Glomerular endothelial cell (primary cell): ENCODE measurements at places on chromosomes 3 and 15.

DNA sequence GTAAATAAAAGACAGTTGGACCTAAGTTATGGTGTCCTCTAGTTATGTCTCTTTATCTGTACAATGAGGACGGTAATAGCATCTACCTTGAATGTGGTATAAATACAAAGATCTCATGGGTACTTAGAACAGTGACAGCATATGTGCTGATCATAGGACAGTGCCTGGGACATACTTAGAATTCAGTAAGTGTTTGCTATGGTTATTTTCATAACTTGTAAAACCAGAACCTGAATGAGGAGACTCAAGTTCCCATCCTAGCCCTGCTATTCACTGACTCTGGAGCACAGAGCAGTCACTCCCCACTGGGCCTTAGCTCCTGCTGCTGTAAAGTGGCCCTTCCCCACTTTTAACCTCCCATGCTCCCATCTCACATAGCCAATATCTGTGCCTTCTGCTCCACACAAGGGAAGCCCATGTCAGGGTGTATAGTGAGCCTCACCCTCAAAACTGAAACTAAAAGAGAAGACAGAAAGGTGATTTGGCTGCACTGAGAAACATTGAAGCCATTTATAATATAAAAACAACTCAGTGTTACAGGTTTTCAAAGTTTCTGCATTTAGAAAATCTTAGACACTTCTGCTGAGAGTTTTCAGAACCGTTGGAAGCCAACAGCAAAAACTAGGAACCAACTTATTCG lies 225.4 kb upstream of the UBE2E2 start:
- DNase-seq: no peak

DNA sequence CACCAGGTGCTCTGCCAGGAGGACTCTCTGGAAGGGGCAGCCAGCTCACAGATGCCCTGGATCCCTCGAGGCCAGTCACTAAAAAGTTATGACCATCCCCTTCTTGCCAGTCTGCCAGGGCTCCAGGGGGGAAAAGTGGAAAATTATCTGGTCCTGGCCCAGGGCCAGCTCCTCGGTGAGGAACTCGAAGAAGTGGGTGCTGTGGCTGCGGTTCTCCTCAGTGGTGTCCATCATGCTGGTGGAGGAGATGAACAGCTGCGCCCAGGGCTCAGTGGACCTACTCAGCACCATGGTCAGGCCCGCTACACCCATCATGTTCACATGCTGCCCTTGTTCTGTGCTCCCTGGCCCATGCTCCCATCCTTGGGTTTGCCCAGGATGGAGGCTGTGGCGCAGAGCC lies 19.2 kb downstream of the EXOG start:
- no peak for DNase-seq

DNA sequence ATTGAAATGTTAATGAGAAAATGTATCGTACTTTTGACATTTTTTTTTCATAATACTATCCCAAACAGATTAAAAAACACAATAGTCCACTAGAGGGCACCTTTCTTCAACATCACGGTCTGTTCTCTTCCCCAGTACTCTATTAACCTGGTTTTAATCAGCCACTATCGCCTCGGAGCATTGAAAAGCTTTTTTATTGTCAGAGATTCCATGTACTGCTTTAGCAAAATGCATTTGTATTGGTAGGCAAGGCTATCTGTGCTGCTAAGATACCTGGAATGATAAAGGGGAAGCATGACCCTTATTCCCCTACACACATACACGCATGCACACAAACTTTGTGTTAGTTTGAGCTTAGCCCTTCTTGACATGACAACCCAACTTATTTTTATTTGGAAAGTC lies 160.1 kb upstream of the IL12A start:
- DNase-seq: no peak

- no peak for DNase-seq
Measured at GRCh38 chr3:148861277-148861869, 3.7 kb upstream of the CPA3 start.

DNA sequence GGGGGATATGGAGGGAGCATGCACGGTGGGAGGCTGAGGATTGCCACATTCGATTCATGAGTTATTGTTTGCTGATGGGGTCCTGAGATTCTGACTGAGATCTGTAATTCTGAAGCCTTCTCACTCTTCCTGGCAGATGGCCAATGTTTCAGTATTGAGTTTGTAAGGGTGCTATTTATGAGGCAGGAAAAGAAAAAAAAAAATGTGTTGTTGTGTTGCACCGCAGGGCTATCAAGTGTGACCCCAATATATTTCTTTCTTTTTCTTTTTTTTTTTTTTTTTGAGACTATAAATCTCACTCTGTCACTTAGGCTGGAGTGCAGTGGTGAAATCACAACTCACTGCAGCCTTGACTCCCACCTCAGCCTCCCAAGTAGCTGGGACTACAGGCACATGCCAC lies 3.2 kb upstream of the SENP2 start:
- no peak for DNase-seq

DNA sequence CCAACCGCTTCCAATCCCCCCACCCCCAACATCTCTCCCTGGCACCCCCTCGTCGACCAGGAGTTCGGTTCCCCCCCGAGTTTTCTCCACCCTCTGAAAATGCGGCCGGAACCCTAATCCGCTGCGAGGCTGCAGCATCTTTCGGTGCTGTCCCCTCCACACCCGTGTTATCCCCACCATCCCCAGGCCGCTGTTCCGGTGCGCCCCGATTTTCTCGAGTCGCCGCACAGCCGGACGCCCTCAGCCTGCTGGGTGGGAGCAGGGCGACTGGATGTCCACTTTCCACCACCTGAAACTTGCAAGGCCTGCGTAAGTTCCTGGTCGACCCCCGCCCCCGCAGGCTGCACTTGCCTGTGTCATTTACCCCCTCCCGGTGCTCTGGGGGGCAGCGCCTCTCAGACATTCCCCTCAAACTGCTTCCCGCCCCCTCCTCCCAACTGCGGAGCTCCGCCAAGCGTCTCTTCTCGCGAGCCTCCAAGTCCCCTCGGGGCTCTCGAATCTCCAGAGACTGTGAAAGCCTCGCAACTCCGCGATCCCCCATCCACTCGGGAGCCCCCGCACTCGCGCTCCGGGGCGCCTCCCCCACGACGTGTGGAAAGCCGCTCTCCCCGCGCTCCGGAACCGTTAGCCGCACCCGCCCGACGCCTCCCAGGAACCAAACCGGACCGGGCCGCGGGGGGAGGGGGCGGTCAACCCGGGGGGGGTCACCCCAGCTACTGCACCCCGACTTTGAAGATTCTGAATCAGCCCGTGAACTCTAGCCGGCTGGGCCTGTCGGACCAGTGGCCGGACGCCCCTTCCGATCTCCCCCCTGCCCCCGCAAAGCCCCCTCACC lies 566 bp downstream of the ETV5 start:
- no peak for DNase-seq

DNA sequence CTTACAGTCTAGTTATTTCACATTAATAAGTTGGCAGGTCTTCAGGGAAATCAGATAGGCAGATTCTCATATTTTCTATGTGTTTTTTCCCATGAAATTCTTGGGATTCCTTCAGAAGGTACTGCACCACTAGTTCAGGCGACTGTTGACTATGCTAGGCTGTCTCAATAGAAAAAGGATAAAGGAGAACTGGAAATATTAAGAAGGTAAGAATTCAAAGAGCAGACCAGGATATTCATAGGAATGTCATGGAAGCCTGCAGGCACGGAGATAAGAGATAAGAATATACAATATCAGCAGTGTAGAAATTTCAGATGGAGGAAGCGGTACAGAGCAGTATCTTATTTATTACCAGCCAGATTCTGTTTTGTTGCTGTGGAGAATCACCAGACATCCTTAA lies 432.1 kb upstream of the MDFIC2 start:
- peak; percentile 51 for DNase-seq

- peak; percentile 25 for DNase-seq
Measured at GRCh38 chr3:126752303-126753190, 48.5 kb downstream of the CHCHD6 start.

- no peak for DNase-seq
Measured at GRCh38 chr3:11532931-11533391, 110.8 kb downstream of the VGLL4 start.

- no peak for DNase-seq
Measured at GRCh38 chr15:65379986-65380385, 2.2 kb upstream of the IGDCC3 start.

DNA sequence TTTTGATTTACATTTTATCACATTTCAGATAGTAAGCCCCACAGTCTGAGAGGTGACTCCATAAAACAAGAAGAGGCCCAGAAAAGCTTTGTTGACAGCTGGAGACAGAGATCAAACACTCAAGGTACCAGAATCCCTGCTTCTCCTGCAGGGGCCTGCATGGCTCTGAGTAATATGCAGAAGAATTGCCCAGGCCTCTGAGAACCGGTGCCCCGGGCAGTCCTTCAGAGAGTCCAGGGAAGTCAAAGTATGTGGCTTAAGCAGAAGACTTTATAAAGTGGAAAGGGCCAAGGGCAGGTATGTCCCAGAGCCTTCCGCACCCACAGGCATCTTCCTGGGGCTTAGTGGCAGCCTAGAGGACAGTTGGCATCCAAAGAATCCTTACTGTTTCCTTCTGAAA lies 12.8 kb downstream of the ATRIP start:
- DNase-seq: no peak

- DNase-seq: no peak
Measured at GRCh38 chr3:60399861-60400845, 851.1 kb downstream of the FHIT start.

- DNase-seq: no peak
Measured at GRCh38 chr15:60527456-60527855, 48.5 kb upstream of the ICE2 start.

GRCh38 chr15:76994971-76995945 lies at the start of gene PSTPIP1:
PSTPIP1 (plus strand) TSS chr15:76995126; CDS start chr15:76995574, 448 bp downstream.
- DNase-seq: no peak

- no peak for DNase-seq
Measured at GRCh38 chr3:169931747-169932520, 20.6 kb downstream of the SAMD7 start.

GRCh38 chr15:101389362-101389761 lies 94.3 kb upstream of the SNRPA1 start:
- DNase-seq: no peak

DNA sequence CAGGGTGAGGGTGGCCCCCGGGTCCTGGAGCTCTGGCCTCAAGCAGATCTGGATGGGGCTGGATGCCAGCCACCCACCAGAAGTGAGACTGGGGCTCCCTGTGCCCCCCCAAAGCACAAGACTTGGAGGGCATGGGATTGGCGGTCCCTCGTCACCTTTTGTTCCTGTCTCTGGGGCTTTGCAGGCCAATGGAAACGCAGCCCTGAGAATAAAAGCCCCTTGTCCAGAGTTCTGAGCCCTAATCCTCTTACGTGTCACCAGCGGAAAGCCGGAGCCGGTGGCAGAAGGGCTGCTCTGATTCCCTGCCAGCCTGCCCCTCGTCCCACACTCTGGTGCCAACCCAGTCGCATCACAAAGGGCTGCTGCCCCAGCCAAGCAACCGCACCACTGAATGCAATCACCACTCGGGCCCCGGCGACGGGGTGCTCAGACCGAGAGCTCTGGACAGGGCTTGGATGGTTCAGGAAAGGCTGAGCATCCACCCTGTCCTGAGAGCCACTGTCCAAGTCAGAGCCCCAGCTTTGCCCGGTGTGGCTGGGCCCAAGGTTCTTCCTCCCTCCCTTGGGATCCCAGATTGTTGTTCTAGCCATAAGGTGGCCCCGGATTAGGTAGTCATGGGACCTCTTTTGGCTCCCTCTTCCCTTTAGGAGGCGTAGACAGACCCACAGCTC lies 22.8 kb upstream of the ELP6 start:
- no peak for DNase-seq

DNA sequence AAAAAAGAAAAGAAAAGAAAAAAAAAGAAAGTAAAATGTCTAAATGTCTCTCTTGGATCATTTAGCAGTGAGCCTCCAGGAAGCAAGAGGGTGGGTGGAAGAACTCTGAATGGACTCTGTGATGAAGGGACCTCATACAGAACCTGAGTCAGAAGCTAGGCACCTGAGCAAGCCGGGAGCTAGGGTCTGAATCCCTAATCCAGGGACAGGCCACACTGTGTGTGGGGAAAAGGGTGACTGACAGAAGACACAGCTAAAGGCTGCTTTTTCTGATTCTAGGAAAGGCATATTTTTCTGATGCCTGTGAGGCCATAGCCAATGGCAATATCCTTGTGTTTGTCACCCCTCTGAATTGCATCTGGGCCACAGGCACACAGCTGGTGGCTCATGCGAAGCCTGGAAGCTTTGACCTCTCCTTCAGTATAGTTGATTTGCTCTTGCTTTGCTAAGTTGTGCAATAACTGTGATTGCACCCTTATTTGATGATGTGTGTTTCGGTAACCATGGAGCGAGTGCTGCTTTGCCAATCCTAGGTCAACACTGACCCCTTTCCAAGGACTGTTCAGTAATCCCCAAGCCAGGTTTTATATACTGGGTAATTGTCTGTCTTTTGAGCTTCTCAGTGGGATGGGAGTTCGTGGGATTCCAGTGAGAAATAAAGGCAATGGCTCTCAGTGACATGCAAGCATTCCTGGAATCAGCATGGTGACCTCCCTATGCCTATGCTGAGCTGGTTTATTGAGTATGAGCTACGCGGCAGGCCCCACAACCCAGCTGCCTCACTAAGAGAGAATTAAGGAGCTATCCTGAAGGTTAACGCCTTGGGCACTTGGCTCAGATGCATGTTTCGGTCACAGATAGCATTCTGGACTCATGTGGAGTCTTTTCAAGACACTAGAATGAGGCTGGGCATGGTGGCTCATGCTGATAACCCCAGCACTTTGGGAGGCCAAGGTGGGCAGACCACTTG lies 49.0 kb upstream of the OSBPL11 start:
- DNase-seq: no peak

DNA sequence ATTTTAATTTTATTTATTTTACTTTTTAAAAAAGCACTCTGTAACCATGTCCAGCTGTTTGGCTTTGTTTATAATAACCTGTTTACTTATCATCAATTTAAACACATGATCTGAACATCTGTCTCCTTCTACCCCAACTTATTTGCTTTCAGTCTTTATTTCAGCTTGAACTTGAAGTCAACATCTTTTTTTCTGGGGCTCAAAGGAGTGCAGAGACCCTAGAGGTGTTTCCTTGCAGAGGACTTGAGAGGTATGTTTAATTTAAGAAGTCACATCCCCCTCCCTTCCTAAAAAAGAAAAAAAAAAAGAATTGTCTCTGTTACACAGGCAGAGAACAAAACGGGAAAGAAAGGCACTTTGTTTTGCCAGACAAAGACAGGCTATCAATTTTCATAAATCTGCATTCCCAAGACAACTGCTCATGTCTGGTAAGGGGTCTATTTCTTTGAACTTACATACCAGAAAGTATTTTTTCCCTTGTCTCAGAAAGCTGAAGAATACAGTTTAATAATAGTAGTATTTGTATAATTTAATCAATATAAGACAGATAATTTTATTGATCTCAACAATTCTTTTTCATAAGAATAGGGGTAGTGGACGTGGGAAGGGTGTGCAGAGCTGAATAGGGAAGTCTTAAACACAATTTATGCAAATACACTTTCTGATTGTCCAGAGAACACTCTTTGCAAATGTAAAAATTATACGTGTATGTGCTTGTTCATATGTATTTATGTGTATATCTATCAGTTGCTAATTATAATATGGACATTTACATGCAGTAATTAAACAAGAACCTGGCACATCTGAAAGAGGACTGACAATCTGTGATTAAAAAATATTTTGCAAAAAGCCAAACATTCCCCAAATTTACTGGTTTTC lies 109.7 kb upstream of the PDZRN3 start:
- no peak for DNase-seq

GRCh38 chr15:91318516-91318915 lies 218.5 kb downstream of the SV2B start:
- no peak for DNase-seq
